Activated gamma-delta T cell (primary cell): ENCODE measurements at places on chromosomes 1 and 21.

- no peak for DNase-seq
Observed at GRCh38 chr1:55150880-55151588, 64.1 kb downstream of the USP24 start.

DNA sequence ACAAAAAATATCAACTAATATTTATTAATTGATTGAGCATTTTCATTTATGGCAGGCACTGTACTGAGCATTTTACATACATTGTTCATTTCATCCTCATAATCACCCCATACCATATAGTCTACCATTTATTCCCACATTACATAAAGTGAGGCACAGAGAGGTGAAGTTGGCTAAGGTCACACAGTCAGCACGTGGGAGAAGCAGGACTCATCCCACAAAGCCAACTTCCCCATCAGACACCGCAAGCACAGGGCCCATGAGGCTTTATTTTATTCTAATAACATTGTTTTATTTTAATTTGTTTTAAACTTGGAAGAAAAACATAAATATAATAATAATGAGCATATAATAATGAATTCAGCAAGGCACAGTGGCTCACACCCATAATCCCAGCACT is 43.1 kb upstream of the CAPZB start:
- no peak for DNase-seq

GRCh38 chr21:45021428-45022347 is 52.7 kb upstream of the ADARB1 start:
- no peak for DNase-seq

DNA sequence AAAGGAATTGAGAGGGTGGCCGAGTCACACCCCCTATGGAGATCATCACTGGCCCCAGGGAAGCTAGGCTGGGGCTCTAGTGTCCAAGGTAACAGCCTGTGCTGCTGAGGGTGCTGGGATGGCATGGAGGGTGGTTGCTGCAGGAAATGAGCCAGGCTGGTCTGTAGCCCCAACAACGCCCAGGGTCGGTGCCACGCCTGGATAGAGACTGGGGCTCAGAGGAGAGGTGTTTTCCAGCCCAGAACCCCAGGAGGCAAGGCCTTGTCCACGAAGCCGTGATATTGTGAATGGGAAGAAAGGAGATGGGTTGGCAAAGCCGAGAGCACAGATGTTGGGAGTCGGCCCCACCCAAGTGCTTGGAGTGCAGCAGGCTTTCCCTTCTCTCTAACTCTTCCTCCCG is 68.9 kb upstream of the ACTRT2 start:
- DNase-seq, result no peak

GRCh38 chr1:177429234-177429633 is 258.5 kb downstream of the BRINP2 start:
- no peak for DNase-seq

DNA sequence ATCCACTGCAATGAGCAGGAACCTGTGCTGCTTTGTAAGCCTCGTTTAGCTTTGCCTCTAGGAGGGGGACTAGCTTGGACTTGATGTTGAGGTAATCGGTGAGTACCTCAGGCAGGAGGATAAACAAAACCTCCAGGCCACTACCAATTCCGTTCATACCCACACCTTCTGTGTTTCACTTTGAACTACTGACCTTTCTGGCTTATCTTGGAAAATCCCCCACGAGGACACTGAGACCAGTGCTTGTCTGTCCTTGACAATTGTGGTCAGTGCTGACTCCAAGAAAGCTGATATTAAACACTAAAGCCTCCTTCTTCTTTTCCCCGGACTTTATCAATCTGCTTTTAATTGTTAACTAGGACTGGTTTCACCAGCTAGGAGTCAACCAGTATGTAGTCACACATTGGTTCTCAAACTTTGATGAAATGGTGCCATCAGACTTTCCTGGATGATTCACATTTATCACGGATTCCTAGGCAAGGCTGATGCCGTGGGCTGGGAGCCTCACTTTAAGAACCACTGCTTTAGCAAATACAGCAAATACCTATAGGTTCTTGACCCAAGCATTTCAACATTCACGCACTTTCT is 52.7 kb downstream of the TGFB2 start:
- no peak for DNase-seq

DNA sequence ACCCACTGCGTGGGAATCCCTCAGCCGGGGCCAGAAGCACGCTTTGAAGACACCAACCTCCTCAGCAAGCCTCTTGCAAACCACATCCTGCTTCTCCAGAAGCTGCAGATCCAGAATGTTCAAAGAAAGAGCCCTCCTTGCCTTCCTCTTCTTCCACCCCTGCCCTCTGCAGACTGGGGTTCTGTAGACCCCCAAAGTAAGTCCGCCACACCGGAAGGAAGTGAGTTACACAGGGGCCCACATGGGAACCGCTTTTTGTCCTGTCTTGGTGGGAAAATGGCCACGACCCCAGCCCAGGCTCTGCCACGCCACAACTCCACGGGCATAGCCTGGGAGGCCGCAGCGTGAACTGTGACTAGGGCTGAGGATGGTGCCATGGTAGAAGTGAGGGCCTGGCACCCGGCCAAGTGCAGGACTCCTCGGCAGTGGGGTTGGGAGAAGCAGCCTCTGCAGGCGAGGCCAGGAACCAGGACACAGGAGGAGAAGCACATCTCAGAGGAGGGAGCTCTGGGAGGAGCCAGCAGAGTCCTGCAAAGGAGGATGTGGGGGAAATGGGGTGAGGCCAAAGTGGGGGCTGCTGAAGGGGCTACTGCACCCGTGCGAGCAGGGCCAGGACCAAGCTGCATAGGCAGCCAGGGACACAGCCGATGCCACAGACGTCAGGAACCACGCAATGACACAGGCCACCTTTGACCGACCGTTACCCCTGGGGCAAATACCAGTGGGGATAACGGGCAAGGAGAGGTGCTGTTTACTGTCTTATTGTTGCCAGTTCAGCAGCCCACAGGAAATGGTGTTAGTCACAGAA is 30.9 kb downstream of the PDE9A start:
- no peak for DNase-seq

- no peak for DNase-seq
Observed at GRCh38 chr1:64497088-64497883, 27.4 kb downstream of the CACHD1 start.

GRCh38 chr1:21590934-21591333 is 78.2 kb downstream of the RAP1GAP start:
- no peak for DNase-seq

- DNase-seq, result no peak
Observed at GRCh38 chr21:20511216-20511880, 486.9 kb upstream of the NCAM2 start.

- DNase-seq, result no peak
Observed at GRCh38 chr1:243490748-243491686, 235.2 kb downstream of the SDCCAG8 start.

DNA sequence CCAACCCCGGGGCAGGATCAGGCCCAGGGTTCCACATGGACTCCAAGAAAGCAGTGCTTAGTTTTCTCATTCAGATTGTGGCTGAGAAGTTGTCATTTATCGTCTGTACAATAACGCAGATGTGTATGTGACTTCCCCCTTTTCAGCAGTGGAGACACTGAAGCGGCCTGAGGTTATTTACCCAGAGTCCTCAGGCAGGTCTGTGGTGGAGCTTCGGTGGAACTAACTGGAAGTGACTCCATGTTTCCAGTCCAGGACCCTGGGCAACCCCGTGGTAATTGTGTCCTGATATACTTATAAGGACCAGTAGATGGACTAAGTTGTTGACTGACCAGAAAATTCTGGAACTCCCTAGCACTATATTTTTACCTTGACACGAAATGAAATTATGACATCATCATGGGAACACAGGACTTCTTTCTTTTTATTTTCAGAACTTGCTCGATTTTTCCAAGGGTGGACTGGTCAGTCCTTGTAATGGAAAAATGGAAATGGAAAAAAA is 1.0 kb upstream of the IER5 start:
- no peak for DNase-seq

- no peak for DNase-seq
Observed at GRCh38 chr1:28370239-28371009, 884 bp downstream of the PHACTR4 start.

DNA sequence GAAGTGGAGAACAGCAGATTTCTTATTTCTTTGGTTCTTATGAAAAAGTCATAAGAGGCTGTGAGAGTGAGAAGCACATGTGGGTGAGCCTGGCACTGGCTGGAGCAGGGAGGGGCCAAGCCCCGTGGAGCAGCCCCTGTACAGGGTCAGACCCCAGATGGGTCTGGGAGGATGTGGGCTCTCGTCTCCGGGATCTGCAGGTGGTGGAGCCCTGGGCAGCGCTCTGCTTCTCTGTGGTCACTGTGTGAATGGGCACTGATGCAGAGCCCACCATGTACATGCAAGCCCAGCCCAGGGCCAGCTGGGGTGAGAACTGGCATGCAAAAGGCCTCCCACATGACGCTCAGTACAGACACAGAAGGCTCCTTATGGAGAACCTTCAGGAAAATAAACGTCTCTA is 67.6 kb downstream of the SIM2 start:
- DNase-seq, result no peak

DNA sequence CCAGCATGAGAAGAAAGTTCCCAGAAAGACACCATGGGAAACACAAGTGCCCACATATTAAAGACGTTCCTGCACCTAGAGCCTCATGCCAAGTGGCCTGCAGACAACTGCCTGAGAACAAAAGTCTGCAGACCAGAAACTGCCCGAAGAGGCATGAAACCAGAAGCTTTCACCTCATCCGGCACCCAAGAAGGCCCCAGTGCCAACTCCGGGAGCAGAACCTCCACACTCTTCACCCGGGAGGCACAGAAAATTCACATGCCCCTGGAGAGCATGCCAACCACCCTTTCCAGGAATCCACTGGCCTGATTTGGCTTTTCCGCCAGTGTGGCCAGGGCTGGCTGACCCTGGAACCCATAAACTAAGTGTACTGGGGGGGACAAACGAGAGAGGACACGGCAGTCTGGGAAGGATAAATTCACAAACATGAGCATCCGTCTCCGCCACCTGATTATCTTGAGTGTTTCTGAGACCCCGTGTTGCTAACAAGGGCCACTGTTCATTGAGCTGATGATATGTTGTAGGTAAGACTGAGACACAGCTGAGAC is 6.8 kb downstream of the TFF2 start:
- no peak for DNase-seq

- no peak for DNase-seq
Observed at GRCh38 chr1:187513190-187513589, 684.4 kb downstream of the PLA2G4A start.

GRCh38 chr1:162678439-162678838 is 46.2 kb downstream of the DDR2 start:
- no peak for DNase-seq

GRCh38 chr21:40014394-40014793 is 147.2 kb downstream of the PCP4 start:
- DNase-seq, result no peak

DNA sequence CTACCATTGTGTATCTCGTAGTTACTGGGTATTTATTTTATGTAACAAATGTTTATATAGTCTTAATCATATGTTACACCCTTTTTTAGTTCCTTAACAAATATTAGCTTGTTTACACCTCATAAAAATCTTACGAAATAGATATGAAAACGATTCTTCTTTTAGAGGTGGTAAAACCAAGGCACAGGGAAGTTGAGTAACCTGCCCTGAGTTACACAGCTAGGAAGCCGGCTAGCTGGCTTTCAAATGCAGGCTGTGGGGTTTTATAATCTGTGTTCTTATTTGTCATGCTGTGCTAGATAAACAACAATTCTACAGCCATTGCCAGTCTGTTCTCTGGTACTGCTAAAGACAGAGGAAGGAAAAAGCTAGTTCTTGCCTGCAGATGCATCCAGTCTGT is 109.6 kb downstream of the NOS1AP start:
- no peak for DNase-seq

- DNase-seq, result peak; percentile 31
Observed at GRCh38 chr1:18927082-18927653, 24.8 kb upstream of the ALDH4A1 start.

DNA sequence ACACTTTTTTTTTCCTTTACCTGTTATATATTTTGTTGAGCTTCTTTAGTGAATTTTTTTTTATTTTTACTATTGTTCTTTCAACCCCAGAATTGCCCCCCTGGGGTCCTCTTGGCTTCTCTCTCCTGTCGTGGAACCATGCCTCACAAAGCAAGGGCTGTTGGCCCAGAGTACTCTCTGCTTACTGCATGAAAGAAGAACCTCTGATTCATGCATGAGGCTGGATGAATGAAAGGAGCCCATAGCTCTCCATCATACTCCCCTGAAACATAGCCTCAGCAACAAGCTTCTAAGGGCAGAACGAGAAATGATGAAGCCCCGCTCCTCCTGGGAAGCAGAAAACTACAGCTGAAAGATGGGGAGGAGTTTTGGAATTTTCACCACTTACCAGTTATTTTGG is 1441.0 kb downstream of the BRINP3 start:
- no peak for DNase-seq

DNA sequence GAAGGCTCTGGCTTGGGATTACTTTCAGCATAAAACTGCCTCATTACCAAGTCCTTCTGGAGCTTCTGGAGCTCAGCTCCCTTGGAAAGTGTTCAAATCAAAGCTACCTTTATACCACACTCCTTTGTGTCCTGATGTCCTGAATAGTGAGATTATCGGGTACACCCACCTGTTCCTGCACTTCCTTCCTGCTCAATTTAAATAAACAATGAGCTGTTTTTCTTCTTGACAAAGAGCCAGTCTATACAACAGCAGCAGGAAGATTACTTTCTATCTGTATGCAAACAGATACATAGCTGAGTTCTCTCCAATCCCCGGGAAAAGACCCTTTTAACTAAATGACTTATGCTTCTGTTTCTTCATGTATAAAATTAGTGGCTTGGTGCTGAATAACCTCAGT is 258.0 kb upstream of the FMN2 start:
- no peak for DNase-seq

DNA sequence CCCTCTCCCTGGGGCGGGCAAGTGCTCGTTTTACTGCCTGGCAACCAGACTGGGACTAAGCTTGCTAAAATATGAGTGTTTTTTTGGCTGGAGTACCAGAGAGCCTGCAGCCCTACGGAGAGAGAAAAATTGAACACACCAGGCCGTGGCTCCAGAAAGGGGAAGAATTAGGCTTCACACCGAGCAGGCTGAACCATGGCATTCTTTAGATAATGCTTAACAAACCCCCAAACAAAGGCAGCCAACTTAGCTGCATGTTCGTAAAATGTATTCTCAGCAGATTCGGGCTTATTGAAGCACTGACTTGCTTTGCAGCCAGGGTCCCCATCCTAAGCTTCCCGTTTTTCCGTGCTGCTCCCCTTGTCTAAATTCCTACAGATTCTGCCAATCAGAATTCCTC is 76.6 kb downstream of the LMX1A start:
- no peak for DNase-seq

DNA sequence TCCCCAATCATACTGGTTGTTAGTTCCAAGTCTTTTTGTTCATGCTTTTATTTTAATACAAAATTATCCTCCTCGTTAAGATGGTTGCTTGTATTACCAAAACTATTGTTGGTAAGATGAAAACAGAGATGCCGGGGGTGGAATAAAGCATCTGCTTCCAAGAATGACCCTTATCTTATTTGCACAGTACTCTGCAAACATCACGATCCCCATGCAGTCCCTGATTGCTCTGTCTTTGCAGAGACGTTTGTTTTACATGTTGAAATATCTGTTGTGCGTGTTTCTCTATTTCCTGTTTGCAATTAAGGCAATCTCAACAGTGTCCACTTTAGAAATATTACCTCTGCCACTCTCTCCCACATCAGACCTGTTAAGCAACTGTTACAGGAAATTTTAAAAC is 141.3 kb upstream of the NCAM2 start:
- no peak for DNase-seq

GRCh38 chr1:217018648-217019047 is 295.4 kb upstream of the ESRRG start:
- no peak for DNase-seq

- no peak for DNase-seq
Observed at GRCh38 chr1:167126811-167127210, 32.9 kb downstream of the STYXL2 start.

GRCh38 chr1:82844447-82844846 is 1043.7 kb downstream of the ADGRL2 start:
- no peak for DNase-seq

GRCh38 chr21:36891692-36892091 is 74.8 kb downstream of the HLCS start:
- no peak for DNase-seq
